Activated B cell treated with CpG ODN at 0.5 μM for 24 hours (primary cell): ENCODE measurements at places on chromosomes 6 and 20. TPM values are rescaled to one million over a fixed set of nuclear protein-coding genes. Genes with fewer than 3 reads are reported as not detected.

Gene ADGRF5
- not detected in 2 replicates for total RNA-seq

Gene RSPO3
- not detected in 2 replicates for total RNA-seq

Gene RNGTT
- 24.8 and 25.9 TPM in 2 replicates for total RNA-seq

Gene FHL5
- total RNA-seq: not detected in 2 replicates

Gene MRPS18A
- total RNA-seq: 57.0 and 59.1 TPM in 2 replicates

Gene FOXF2
- not detected in 2 replicates for total RNA-seq

Gene CFB
- 0.29 TPM in 1 of 2 replicates, not detected in the other for total RNA-seq
